ENCODE measurements at places on chromosomes 1 and 21.
A peak's percentile ranks its signal among the peaks of the same experiment; 100 is the strongest.

DNA sequence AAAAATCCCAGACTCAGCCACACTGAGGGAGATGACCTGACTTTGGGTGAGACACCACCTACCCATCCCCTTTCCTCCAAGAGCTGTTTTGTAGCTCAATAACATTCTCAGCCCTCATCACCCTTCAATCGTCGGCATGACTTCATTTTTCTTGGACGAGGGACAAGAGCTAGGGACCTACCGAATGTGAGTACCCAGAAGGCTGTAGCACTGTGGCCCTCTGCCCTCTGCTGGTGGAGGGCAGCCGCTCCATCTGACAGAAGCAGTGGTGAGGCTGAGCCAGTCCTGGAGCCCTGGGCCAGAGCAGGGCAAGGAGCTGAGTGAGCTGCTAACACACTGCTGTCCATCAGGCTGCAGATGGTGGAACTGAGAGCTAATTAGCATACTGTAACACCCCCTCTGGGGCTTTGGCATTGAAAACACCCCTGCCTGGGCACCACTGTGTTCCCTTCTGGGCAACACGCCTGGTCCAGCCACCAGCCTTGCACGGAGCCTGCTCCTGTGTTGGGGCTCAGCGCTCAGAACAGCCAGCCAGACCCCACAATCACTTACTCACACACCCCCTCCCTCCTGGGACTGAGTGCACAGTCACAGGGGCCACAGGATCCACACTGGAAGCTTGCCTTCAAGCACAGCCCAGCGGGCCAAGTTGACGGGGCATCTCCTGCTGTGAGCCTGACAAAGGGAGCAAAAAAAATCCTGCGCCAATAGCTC lies 18.3 kb upstream of the ALPL start:
- DNase-seq: no peak

- DNase-seq: no peak
These were observed 6.8 kb upstream of the SAMD13 start for GRCh38 chr1:84294751-84295150.

GRCh38 chr1:46369542-46370213 lies 24.4 kb upstream of the FAAH start:
- no peak for DNase-seq

GRCh38 chr1:243939167-243939848 lies 89.3 kb upstream of the AKT3 start:
- no peak for DNase-seq

- DNase-seq: no peak
These were observed 84.0 kb downstream of the RAVER2 start for GRCh38 chr1:64828829-64829228.

GRCh38 chr1:18875107-18875795 lies 15.8 kb upstream of the TAS1R2 start:
- peak; percentile 57 for DNase-seq

GRCh38 chr1:51642739-51643142 lies 25.8 kb downstream of the OSBPL9 start:
- DNase-seq: no peak

GRCh38 chr1:204443260-204443619 lies 31.6 kb upstream of the PPP1R15B start:
- no peak for DNase-seq

- no peak for DNase-seq
These were observed 1.7 kb downstream of the TFF3 start for GRCh38 chr21:42313501-42313969.

DNA sequence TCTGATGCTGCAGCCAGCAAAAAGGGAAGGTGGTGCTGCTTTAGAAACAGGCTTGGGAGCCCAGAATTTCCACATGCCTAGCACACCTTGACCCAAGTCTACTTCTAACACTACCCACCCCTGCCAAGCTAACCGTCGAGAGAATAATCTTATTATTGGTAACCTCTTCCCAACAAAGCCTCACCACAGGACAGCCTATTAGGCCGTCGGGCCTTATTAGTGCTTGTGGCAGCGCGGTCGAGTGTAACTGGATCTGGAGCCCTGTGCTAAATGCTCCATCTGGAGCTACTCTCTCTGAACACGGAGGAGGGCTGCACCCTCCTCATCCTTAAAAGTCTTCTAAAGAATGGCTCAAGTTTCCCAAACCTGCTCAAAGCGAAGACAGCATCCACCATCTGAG lies 165.5 kb upstream of the NFIA start:
- no peak for DNase-seq

GRCh38 chr21:42582787-42583476 lies 69.3 kb downstream of the SLC37A1 start:
- DNase-seq: no peak

- no peak for DNase-seq
These were observed 76.6 kb downstream of the TLR5 start for GRCh38 chr1:223066415-223066814.

DNA sequence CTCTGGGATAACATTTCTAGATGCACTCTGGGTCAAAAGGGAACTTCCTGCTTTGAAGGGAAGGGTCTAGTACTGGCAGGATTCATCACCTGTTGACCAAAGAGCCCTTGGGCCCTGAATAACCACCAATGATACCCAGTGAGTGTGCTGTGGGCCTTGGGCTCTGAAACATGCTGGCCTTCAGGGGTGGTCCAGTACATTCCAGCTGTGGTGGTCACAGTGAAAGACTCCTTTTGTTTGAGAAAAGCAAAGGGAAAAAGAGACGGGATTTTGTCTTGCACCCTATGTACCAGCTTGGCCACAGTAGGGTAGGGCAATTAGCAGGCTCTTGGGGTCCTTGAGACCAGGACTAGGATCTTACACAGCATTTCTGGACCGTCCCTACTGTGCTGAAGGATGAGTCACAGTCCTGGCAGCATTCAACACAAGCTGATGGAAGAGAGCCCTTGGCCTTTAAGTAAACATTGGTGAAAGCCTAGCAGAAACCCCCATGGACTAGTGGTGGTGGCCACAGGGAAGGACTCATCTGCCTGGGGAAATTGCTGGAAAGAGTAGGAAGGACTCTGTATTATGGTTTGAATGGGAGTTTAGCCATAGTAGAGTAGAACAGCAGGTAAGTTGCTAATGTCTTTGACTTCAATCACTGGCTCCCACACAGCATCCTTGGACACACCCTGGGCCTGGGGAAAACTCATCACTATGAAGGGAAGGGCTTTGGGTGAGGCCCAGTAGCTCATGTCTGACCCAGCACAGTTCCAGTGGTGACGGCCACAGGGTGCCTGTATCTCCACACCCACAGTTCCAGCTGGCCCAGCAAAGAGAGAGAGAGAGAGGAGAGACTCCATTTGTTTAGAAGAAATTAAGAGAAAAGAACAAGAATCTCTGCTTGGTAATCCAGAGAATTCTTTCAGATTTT lies 87.5 kb downstream of the COL24A1 start:
- DNase-seq: no peak

GRCh38 chr1:215040190-215040589 lies 42.3 kb upstream of the KCNK2 start:
- DNase-seq: no peak

DNA sequence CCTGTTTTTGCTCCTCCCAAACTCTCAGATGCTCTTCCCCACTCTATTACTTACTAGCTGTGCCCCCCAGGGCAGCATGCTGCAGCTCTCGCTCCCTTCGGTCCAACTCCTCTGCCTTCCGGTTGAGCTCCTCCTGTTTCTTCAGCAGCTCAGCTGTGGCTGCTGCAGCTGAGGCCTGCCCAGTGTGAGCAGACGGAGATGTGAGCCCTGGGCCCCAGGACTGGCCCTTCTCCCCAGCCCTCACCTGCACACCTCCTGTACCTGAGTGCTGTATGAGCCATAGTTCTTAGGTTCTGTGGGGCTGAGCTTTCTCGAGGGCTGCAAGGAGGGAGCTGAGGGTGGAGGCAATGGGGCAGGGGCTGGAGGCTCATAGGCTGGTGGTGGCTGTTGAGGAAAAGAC lies 1.9 kb downstream of the SCAMP3 start:
- no peak for DNase-seq

- no peak for DNase-seq
These were observed 124.9 kb downstream of the RUNX1 start for GRCh38 chr21:34924194-34924593.

DNA sequence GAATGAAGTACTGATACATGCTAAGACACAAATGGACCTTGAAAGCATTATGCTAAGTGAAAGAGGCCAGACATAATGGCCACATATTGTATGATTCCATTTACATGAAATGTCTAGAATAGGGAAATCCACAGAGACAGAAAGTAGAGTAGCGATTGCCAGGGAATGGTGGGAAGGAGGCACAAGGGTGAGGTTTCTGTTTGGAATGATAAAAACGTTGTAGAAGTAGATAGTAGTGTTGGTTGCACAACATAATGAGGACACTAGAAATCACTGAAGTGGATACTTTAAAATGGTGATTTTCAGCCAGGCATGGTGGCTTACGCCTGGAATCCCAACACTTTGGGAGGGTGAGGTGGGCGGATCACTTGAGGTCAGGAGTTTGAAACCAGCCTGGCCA lies 97.6 kb upstream of the VANGL1 start:
- no peak for DNase-seq

- DNase-seq: no peak
These were observed 19.3 kb upstream of the POFUT2 start for GRCh38 chr21:45306832-45307571.

DNA sequence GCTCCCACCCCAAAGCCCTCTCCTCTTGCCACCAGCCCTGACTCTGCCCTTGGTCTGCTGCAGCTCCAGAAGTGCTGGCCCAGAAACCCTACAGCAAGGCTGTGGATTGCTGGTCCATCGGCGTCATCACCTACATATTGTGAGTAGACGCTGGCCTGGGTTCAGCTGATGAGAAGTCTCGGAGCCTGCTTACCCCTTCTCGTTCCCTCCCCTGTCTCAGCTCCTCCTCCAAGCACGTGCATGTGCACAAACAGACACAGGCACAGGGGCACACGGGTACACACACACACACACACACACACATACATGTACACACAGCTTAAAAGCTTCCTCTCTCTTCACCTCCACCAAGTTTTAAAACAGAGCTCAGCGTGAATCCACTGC lies 24.3 kb downstream of the CAMK1G start:
- DNase-seq: no peak

DNA sequence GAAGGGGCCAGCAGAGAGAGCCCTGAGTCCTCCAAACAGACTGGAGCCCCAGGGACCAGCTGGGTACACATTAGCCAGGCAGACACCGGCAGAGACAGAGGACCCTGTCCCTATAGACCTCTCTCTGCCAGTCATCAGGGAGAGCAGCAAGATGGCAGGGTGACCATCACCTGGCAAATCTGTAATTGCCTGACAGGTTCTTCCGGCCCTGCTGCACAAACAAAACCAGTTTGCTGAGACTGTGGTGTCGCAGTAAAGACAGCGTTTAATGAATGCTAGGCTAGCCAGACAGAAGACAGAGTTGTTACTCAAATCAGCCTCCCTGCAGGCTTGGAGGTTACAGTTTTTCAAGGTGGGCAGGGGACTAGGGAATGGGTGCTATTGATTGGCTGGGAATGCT lies 618.9 kb downstream of the NPHP4 start:
- no peak for DNase-seq

DNA sequence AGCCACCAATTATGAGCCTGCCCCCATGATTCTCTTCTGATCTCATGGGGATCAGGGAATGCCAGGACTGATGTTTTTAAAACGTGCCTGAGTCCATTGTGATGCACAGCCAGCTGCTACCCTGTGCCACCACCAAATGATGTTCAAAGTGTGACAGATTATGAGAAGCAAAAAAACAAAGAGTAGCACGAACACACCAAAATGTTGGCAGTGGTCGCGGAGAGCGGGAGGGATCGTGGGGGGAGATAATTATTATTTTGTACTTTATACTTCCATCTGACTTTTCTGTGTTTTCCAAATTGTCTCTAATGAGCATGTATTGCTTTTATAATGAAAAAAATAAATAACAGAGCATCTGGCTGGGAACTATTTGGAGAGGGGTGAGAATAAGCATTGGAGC lies 50.5 kb downstream of the EPHB2 start:
- DNase-seq: no peak
